Ovary (tissue), 10 donors: ENCODE measurements at places on chromosomes 2 and 18.

- no peak for DNase-seq
Measured at GRCh38 chr2:8598295-8599165, 83.3 kb upstream of the ID2 start.

DNA sequence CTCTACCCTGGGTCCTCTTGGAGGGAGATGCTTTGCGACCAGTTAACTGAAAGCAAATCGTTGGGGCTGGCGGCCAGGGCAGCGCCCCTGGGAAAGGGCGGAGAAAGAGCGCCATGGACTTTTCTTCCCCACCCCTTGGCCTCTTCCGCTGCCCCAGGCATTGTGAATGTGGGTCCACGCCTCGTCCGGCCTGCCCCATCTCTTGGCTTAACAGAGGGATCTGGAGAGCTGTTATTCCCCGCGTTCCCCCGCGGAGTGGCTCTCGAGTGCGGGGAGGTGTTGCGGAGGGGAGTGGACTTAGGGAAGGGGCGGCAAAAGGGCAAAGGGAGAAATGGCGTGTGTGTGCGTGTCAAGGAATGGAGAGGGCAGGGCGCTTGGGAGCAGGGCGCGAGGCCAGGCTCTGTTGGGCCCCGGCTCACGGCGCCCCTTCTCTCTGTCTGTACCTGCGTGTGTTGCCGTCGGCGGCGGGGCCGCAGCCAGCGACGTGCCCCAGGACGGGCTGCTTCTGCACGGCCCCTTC, 6.6 kb downstream of the EMX1 start:
- DNase-seq = no peak

GRCh38 chr2:125471963-125472362, 1184.0 kb upstream of the GYPC start:
- no peak for DNase-seq

DNA sequence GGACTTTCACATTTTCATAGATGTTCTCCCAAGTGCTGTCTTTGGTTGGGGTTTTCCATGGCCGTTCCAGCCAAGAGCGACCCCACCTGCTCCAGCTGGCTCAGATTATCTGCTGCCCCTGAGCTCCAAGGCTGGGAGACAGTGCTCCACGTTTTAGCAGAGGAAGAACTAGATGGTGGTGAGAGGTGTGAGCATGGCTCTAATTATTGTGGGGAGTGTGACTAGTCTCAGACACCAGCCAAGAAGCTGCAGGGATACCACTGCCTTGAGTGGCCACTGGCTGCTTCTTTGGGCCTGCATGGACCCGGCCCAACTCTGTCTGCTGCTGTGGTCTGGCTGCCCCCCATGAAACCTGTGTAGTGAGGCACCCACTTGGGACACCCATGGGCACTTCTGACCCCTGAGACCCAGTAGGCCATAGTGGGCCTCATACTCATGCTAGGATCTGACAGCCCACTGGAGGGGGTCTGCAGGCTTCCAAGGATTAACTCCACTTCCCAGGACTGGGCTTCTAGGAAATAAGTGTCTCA, 2.8 kb upstream of the NCL start:
- no peak for DNase-seq

DNA sequence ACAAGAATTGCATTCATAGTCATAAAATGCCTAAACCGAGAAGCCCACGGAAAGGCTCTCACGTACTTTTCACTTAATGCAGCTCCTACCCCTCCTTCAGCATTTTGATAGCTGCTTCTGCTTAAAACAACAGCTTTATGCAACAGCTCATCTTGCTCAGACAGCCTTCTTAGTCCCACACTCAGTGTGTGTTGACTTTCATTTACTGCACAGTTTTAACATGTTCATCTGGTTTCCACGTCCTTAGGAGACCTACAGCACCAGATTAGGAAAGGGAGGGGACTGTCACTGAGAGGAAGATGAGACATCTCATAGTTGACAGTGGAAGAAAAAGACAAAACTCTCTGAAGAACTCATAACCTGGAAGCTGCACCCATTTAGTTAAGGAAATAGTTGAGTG, 435.4 kb downstream of the SETBP1 start:
- no peak for DNase-seq

DNA sequence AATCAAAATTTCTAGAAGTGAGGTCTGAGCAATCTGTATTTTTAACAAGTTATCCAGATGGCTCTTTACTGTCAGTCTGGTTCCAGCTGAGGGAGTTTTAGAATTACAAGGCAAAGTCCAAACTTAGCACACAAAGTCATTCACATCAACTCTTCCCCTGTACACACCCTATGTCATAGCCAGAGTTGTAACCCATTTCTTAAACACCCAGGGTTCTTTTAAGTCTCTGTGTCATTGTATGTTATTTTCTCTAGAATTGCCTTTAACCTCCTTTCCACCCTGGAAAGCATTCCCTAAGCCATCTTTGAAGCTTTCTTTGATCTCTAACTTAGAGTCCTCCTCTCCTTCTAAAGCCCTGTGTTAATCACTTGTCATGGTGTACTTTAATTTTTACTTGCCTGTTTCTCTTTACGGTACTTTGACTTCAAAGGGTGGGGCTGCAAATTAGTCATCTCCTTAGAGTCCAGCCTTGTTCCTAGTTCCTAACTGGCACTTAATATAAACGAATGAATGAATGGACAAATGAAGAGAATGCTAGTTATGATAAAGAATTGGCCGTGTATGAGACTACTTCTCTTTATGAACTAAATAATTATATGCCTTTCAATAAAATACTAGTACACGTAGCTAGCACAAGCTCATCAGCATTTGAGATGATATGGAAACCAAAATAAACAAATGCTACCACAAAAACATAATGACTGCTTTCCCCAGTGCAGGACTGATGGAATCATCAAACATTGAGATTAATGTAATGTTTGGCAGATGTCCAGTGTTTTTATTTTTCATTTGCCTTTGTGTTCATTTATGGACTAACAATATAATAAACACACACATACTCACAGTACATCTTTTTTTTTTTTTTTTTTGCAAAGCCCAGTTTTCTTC, 11.9 kb upstream of the ACTR3 start:
- DNase-seq = no peak

DNA sequence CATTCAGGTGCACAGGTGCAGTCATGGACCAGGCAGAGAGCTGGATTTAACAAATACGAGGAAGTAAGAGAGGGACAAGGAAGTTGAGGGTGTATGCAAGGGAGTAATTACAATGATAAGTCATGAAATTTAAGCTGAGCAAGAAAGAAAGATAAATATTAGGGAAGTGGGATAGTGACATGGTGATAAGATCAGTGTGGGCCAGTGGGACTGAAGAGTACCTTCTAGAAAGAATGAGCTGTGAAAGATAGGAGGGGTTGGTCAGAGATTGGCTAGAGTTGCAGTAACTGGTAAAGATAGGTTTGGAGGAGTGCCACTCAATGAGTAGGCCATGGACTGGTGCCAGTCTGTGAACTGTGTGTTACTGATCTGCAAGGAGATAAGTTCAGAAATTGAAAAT, 200.8 kb upstream of the SIX3 start:
- DNase-seq = no peak

DNA sequence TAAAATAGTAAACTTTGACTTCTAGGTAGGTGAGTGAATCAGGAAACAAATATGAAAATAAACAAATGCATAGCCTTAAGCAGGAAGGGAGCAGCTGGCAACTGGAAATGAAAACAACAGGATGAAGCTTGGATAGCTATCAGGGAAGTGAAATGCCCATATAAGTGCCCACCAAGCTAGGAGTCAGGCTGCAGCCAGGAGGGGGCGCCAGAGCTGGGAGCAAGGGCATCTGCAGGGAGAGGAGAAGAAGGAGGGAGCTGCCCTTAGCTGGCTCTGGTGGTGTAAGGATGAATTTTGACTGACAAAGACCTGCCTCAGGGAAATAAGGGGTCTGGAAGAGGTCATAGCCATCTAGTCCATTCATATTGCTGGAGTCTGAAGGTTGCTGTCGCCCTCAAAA, 298.3 kb downstream of the TDRD15 start:
- DNase-seq = no peak

DNA sequence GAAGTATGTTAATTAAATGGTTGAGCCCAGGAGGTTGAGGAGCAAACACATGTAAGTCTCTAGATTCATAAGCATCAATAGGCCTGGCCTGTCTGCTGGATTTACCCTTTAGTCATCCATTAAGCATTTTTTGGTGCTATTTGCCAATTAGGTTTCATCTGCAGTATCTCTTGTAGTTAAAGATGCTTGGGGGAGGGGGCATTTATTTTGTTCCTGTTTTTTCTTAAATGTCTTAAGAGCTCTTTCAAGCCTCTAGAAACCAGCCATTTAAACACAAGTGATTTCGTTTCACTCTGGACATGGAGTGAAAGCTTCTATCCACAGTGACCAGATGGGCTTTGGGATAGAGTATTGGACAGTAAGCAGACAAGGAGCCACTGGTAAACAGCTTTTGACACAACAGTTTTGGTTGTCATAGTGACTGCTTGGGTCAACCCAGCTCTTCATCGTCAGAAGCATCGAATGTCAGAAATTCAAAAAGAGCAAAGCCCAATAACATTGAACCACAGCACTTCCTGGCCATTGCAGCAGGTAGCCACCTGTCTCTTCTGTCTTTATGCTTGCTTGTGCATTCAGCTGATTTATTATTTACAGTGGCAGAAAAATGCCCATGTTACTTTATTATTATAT, 4.9 kb downstream of the QPCT start:
- no peak for DNase-seq

DNA sequence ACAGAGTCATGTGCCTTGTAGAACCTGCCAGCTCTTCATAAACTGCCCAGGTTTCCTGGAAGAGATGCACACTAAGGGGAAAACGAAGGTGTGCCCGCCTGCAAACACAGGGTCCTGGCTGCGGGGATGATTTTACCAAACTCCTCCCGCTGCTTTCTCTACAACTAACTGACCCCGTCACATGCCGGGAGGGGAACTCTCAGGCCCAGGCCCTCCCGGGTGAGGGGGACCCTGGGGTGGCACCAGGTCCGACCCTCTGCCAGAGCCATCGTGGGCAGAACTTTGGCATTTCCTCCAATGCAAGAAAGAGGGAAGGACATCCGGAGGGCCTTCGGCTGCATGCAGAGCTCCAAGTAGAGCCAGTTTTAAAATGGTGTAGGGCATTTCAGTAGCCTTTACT, 28.6 kb downstream of the CAPN13 start:
- DNase-seq = no peak

DNA sequence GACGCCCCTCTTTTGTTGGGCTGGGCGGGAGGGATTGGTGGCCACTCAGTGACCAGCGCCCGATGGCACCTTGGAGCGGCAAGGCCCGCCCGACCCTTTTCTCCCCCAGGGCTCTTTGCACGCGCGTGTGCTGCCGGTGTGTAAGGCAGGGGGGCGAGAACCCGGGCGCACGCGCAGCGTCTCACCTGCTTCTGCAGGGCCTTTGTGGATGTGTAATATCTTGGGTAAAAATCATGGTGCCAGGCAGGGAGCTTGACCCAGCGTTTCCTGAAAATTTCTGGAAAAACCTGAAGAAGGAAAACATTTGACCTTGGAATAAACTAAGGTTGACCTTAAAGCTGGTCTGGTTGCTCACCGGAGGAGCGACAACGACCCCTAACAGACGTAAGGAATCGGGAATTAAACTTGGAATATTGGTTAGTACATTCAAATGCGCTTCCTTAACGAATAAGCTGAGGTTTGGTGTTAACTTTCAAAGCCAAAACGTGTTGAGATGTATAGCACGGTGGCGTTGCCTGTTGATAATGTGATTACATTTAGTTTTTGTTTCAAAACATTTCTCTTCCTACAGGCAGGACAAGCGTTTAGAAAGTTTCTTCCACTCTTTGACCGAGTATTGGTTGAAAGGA, 438 bp downstream of the HSPE1 start:
- no peak for DNase-seq

- no peak for DNase-seq
Measured at GRCh38 chr2:214648520-214648919, 161.0 kb downstream of the BARD1 start.
